NCI-H2081 treated with DMSO at 0.1 percent for 48 hours (cell line): ENCODE measurements at places on chromosomes 1 and 21.

GRCh38 chr1:110779636-110780035 lies 93.3 kb upstream of the CD53 start:
- no peak for DNase-seq

GRCh38 chr1:22709891-22710700 lies 543 bp upstream of the EPHB2 start:
- no peak for DNase-seq

DNA sequence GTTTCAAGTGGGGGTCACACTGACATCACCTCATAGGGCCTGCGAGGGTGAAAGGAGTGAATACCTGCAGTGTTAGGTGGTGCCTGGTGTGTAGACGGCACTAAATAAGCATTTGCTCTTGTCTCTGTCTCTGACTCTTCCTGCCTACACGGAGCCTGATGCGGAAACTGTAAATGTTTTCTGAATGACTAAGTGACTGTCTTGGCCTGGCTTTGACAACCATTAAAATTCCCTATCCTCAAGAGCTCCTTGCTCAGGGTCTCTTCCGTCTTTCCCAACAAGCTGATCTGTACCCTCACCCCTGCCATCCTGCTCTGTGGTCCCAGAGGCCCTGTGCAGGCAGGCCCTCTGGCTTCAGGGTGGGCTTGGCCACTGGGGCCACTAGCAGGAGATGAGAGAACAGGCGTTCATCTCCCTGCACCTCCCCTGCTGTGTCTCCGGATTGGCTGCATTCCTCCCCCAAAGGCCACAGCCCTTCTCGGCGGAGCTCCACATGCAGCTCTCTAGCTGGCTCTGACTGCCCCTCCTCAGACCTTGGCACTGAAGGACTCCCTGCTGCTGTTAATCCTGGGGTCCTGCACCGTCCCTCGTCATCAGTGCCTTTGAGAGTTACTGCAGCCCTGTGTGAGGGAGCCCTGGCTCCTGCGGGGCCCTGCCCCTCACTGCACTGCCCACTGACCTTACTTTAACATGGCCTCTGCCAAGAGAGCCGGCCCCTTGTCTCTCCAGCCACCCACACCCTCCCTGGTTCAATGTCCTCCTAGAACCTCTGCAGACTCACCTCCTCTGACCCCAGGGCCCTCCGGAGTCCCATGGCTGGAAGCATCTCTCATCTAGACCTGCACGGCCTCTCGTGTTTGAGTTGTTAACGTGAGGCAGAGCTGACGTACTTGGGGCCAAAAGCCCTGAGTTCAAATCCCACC lies 211.1 kb downstream of the MATN1 start:
- no peak for DNase-seq

DNA sequence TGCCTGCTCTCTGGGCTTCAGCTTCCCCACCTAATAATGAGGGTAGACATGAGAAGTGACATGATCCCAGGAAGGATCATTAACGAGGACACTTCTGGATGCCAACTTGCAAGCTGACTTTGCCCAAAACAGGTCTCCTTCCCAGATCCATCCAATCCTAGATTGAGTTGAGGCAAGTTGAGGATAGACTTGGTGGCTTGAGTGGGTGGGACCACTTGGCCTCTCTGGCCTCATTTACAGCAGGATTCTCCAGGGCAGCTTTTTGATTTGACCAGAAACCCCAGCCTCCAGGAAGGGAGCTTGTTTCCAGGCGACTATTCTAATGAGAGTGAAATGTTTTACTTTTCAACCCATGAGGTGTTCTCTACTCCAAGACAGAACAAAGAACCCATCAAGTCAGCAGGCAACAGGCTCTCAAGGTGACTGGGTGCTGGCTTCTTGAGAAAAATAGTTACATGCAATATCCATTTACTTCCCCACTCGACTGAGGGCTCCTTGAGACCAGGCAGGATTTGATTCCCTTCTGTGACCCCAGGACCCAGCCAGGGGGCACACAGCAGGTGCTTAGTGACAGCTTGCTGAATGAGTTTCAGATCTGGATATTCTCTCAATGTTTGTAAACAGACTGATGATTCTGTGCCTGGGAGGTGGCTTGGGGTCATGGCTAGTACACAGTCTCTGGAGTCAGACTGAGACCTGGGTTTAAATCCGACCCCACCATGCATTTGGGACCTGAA lies 128.2 kb downstream of the DMRTB1 start:
- no peak for DNase-seq

GRCh38 chr1:204563307-204563706 lies 47.1 kb downstream of the MDM4 start:
- DNase-seq = no peak

- DNase-seq = no peak
These were observed 21.5 kb upstream of the LYST start for GRCh38 chr1:235888119-235888643.

GRCh38 chr1:19421365-19421764 lies 64.0 kb downstream of the CAPZB start:
- no peak for DNase-seq

DNA sequence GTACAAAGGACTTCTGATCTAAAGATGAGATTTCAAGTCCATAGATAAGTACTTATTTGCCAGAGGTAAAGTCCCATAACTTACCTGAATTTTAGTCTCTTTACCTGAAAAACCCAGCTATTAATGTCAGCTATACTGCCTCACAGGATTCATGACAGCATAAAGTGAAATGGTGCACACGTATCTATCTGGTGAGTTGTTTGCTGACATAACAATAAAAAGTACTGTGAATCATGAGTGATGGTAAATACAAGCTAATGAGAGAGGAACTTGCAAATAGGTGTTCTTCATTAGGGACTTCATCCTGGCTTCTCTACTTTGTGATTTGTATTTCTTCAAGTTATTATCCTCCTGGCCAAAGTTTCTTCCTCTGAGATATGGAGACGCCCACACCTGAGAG lies 225.1 kb upstream of the C8B start:
- DNase-seq = no peak

DNA sequence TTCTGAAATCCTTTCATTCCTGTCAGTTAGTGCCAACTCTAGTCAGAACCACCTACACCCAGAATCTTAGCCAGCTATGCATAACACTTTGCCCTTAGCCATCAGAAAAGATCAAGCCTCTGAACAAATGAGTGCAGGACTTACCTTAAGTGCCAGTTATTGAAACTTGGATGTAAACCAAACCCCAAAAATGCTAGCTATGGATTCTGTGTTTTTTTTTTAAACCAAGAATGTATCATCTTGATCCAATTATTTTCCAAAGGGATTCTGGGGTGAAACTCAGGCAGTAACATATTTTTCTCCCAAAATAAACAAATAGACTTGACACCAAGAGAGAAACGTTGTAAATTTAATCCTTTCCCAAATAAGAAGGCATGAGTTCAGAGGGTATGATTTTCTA lies 538.6 kb upstream of the ADAMTS5 start:
- no peak for DNase-seq

GRCh38 chr1:67721650-67722291 lies 36.8 kb downstream of the GADD45A start:
- DNase-seq = no peak

- DNase-seq = no peak
These were observed 183.4 kb upstream of the C1orf174 start for GRCh38 chr1:4083231-4084047.

DNA sequence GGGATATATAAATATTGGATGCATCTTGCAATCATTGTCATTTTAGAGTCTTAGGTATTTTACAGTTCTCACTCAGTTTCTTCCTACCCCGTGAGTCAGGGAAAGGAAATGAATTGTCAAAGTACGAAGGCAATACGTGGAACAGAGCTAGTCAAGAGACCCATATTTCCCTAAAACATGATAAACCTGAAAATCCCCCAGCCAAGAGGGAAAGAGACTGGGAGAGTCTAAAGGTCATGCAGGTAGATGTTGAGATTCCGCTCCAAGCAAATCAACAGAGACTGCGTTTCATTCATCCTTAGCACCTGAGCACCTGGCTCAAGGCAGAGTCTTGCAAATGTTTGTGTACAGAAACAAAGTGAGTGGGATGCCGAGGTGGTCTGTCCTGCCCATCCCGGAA lies 58.0 kb downstream of the SH3GLB1 start:
- no peak for DNase-seq

DNA sequence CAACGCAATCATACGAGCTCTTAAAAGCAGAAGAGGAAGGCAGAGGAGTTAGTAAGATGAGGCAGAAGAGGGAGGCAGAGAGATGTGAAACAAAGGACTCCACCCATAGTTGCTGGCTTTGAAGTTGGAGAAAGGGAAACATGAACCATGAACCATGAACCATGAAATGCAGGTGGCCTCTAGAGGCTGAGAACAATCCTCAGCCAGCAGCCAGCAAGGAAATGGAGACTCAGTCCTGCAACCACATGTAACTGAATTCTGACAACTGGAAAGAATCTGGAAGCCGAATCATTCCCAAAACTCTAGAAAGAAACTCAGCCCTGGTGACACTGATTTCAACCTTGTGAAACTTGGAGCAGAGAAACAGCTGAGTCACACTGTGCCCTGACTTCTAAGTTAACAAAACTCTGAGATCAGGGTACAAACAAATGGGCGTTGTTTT lies 10.1 kb downstream of the DIPK1A start:
- DNase-seq = no peak

- no peak for DNase-seq
These were observed 49.7 kb upstream of the ACTRT2 start for GRCh38 chr1:2971609-2972008.

GRCh38 chr1:200381256-200381984 lies 28.4 kb downstream of the ZNF281 start:
- DNase-seq = no peak

- no peak for DNase-seq
These were observed 992 bp upstream of the SSX2IP start for GRCh38 chr1:84691122-84691783.

DNA sequence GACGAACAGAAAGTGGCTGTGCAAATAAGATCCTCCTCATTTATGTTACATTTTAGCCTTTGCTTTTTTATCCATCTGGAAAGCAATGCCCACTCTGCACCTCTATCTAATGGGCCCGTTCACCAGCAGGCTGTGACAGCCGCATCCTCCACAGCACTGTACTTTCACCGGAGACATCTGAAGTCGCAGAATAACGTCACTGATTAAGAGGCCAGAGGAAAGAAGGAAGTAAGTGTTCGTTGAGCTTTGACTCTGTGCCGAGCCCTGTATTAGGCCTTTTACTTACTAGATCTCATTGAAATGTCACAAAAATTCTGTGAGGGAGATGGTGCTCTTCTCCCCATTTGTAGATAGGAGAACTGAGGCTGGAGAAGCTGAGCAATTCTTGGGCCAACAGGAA lies 62.3 kb downstream of the KAZN start:
- DNase-seq = no peak
